ENCODE measurements at places on chromosomes 5 and 9. TPM values are rescaled to one million over a fixed set of nuclear protein-coding genes. Genes with fewer than 3 reads are reported as not detected.

The C9orf152 gene
- not detected for total RNA-seq

The RMRP gene
- total RNA-seq: 5,862 TPM

The DAB2IP gene
- total RNA-seq: 10.7 TPM

The TRIM52 gene
- 3.5 TPM for total RNA-seq

The STPG3 gene
- total RNA-seq: not detected

The C1QTNF3 gene
- 2.0 TPM for total RNA-seq

The CAMK2A gene
- total RNA-seq: 0.29 TPM

The WNT8A gene
- total RNA-seq: not detected

The SLF1 gene
- total RNA-seq: 1.4 TPM

The TRPM3 gene
- total RNA-seq: 10.6 TPM

The FASTKD3 gene
- total RNA-seq: 17.6 TPM

The SYK gene
- not detected for total RNA-seq

The GPR21 gene
- not detected for total RNA-seq

The TPM2 gene
- 1,252 TPM for total RNA-seq

The PLPP6 gene
- 8.1 TPM for total RNA-seq

The LECT2 gene
- not detected for total RNA-seq

The GKAP1 gene
- total RNA-seq: 1.4 TPM

The TMEM267 gene
- 19.6 TPM for total RNA-seq

The PTGER4 gene
- 25.5 TPM for total RNA-seq

The HTR4 gene
- not detected for total RNA-seq

The CA9 gene
- total RNA-seq: 1.1 TPM

The CCL27 gene
- 0.58 TPM for total RNA-seq

The KCNV2 gene
- not detected for total RNA-seq
